Left lung (tissue), 14 donors: ENCODE measurements at places on chromosomes 7 and 10. TPM values are rescaled to one million over a fixed set of nuclear protein-coding genes. Genes with fewer than 3 reads are reported as not detected.

The ZNF503 gene
- 34.2 TPM for total RNA-seq

The SP8 gene
- total RNA-seq = not detected

The CD36 gene
- 253 TPM for total RNA-seq

The PFKP gene
- total RNA-seq = 44.9 TPM

The TMEM196 gene
- not detected for total RNA-seq

The EPC1 gene
- 27.0 TPM for total RNA-seq

DNA sequence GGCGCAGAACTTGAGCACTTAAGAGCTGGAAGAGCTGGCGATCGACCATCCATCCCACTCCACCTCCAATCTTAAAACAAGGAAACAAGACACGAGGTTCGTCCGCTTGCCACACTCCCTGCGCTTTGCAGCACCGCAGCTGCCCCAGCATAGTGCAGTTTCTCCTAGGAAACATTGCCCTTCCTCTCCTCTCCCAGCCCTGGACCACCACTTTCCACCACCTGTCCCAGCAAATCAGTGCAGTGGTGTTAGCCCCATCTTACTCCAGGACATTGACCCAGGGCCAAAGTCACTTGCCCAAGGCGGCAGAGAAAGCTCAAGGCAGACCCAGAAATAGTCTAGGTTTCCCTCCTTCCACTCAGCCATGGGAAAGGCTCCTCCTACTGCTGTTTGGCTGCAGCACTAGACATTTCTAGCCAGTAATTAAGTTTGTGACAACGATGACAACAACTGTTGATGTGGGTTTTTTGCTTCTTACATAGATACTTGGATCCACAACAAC lies 1.5 kb upstream of the PARD3 start:
- peaks cover 18% of the 10 kb centered on the region for H3K4me1 ChIP-seq
- peak; percentile 28 for DNase-seq
- H3K27ac ChIP-seq = no peak overlapping the region
- no peaks in the 10 kb centered on the region for H3K36me3 ChIP-seq
- peaks cover 51% of the 10 kb centered on the region for H3K27me3 ChIP-seq

- no peaks in the 10 kb centered on the region for H3K27me3 ChIP-seq
- DNase-seq = peak; percentile 78
- H3K4me3 ChIP-seq = no peak overlapping the region
- H3K27ac ChIP-seq = no peak overlapping the region
These were observed 321.2 kb downstream of the DNAJB6 start for GRCh38 chr7:157657741-157658740.

- peak overlapping the region; percentile 87 for H3K27ac ChIP-seq
- H3K36me3 ChIP-seq = no peaks in the 10 kb centered on the region
- peaks cover 100% of the 10 kb centered on the region for H3K4me1 ChIP-seq
- no peak overlapping the region for H3K4me3 ChIP-seq
These were observed 7.2 kb downstream of the TNS3 start for GRCh38 chr7:47574482-47575329.

- no peaks in the 10 kb centered on the region for H3K27me3 ChIP-seq
- DNase-seq = no peak
- no peak overlapping the region for H3K27ac ChIP-seq
- no peaks in the 10 kb centered on the region for H3K4me1 ChIP-seq
These were observed 160.7 kb downstream of the MAD1L1 start for GRCh38 chr7:2072042-2072441.

- no peak for DNase-seq
- H3K27ac ChIP-seq = no peak overlapping the region
- no peaks in the 10 kb centered on the region for H3K27me3 ChIP-seq
- no peaks in the 10 kb centered on the region for H3K36me3 ChIP-seq
These were observed 21.0 kb downstream of the RNLS start for GRCh38 chr10:88562152-88562551.

- no peaks in the 10 kb centered on the region for H3K36me3 ChIP-seq
- no peak overlapping the region for H3K4me3 ChIP-seq
- peaks cover 27% of the 10 kb centered on the region for H3K4me1 ChIP-seq
- peak; percentile 45 for DNase-seq
- H3K27me3 ChIP-seq = no peaks in the 10 kb centered on the region
These were observed 101.2 kb upstream of the EFCAB10 start for GRCh38 chr7:105682341-105683060.

GRCh38 chr10:72612203-72612826 lies 13.6 kb downstream of the MICU1 start:
- H3K27ac ChIP-seq = no peak overlapping the region
- DNase-seq = no peak
- peaks cover 12% of the 10 kb centered on the region for H3K4me1 ChIP-seq
- H3K36me3 ChIP-seq = no peaks in the 10 kb centered on the region

GRCh38 chr10:101767966-101768790 lies 7.7 kb downstream of the FGF8 start:
- peaks cover 25% of the 10 kb centered on the region for H3K27me3 ChIP-seq
- H3K4me1 ChIP-seq = no peaks in the 10 kb centered on the region
- no peak overlapping the region for H3K27ac ChIP-seq
- no peaks in the 10 kb centered on the region for H3K36me3 ChIP-seq

GRCh38 chr10:11076221-11076620 lies 58.5 kb downstream of the CELF2 start:
- peaks cover 4% of the 10 kb centered on the region for H3K4me1 ChIP-seq
- H3K27me3 ChIP-seq = no peaks in the 10 kb centered on the region
- DNase-seq = no peak
- no peaks in the 10 kb centered on the region for H3K36me3 ChIP-seq

DNA sequence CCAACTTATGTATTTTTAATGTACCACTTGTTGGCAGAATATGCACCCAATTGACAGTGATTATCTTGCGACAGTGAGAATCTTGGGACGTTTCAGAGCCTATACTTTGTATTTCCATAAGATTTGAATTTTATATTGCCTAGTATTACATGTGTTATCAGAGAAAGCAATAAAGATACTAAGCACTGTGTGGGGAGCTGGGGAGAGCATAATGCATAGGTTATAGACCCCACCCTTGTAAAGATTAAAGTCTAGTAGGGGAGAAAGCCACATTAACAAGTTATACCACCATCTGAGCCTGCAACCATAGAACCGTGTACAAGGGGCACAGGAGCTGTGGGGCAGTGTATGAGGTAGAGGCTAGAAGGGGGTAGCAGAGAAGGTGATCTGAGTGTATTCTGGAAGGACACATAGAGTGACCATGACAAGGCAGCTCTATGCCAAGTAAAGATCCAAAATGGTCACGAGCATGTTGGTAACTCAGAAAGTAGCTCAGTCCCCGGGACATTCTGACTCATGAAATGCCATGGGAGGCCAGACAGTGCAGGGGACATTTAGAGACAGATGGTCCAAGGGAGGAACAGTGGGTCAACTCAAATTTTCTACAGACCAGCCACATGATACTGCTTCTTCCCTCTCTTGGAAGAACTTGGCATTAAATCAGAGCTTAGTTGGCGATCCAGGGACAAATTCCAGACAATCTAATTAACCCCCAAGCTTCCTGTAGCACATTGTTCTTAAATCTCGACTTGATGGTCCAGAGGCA lies 84.5 kb downstream of the ADRA2A start:
- no peaks in the 10 kb centered on the region for H3K36me3 ChIP-seq
- H3K4me1 ChIP-seq = no peaks in the 10 kb centered on the region

GRCh38 chr7:138233189-138233588 lies 156.9 kb downstream of the AKR1D1 start:
- no peaks in the 10 kb centered on the region for H3K4me1 ChIP-seq
- no peak for DNase-seq
- H3K36me3 ChIP-seq = no peaks in the 10 kb centered on the region
- H3K4me3 ChIP-seq = no peak overlapping the region

DNA sequence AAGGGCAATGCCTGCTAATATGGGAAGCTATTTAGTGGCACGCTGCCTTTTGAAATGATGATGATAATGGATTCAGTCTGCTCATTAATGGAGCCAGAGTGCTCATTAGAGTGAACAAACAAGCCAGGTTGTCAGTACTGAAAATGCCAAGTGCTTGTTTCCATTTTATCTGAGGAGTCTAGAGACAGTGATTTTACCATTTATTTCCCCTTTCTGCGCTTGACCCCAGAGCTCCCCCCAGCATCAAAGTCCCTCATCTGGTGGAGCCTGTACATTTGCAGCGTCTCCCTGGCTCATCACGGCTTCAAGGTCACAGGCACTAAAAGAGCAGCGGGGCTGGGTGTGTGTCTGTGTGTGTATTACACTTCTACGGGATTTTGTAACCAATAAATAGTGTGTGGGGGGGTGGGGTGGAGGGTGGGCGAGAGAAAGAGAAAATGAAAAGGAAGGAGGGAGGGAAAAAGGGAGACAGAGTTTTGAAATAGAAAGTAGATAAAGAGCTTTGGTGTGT lies 553.8 kb downstream of the TFEC start:
- H3K4me3 ChIP-seq = peak overlapping the region; percentile 17
- DNase-seq = peak; percentile 40
- H3K27ac ChIP-seq = no peak overlapping the region
- no peaks in the 10 kb centered on the region for H3K4me1 ChIP-seq
- H3K36me3 ChIP-seq = no peaks in the 10 kb centered on the region
- peaks cover 32% of the 10 kb centered on the region for H3K27me3 ChIP-seq

DNA sequence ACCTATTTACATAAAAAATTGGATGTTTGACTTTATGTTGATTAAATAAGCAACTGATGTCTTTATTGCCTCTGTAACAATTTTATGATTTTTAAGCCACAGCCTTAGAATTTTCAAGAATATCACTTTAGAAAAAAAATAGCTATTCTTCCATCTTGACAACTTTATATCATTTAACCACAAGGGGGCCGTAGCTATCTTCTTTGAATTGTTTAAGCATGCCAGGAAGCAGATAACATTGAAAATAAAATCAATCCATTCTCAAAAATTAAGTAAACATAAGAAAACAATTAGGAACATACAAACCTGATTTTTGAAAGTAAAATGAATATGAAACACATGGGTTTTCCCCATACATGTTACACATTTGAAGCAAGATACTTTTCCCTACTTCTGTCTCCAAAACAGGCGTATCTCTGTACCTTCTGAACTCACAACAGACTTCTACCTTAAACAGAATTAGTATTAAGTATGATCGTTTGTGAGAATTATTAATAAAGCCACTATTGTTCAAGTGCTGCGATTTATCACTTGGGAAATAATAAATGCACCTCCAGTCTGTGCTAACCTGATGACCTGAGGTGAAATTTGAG lies 209.0 kb downstream of the CACNA2D1 start:
- peak; percentile 28 for DNase-seq
- no peak overlapping the region for H3K27ac ChIP-seq
- no peaks in the 10 kb centered on the region for H3K27me3 ChIP-seq
- H3K4me3 ChIP-seq = no peak overlapping the region

- no peaks in the 10 kb centered on the region for H3K4me1 ChIP-seq
- H3K4me3 ChIP-seq = no peak overlapping the region
- no peaks in the 10 kb centered on the region for H3K27me3 ChIP-seq
- DNase-seq = no peak
- H3K36me3 ChIP-seq = no peaks in the 10 kb centered on the region
These were observed 77.5 kb upstream of the EEPD1 start for GRCh38 chr7:36075561-36075960.

DNA sequence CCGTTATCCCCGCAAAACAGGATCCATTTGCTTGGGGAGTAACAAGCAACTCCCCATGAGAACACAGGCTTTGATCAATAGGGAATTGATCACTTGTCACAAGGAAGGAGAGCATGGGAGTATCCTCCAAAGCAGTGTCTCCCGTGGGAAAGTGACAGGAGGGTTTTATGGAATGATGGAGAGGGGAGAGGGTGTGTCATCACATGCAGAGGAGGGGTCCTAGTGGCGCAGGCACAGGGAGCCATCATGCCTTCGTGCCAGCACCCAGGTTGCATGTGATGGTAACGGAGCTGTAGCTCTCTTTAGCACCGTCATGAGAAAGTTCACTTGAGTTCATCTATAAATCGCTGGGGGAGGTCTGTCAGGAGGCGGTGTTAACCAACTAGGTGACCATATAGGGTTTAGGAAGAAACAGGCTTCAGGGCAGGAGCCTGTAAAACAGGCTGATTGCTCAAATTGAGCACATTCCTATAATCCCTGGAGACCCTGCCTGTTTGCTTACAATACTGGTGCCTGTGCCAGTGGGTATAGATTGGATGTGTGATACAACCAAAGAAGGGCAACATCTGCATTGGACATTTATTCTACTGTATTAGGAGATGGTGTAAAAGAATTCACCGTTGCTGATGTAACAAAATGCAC lies 428.5 kb downstream of the GALNT17 start:
- no peak overlapping the region for H3K27ac ChIP-seq
- no peaks in the 10 kb centered on the region for H3K27me3 ChIP-seq
- H3K4me3 ChIP-seq = no peak overlapping the region
- H3K36me3 ChIP-seq = no peaks in the 10 kb centered on the region
- no peaks in the 10 kb centered on the region for H3K4me1 ChIP-seq
- no peak for DNase-seq

- no peaks in the 10 kb centered on the region for H3K27me3 ChIP-seq
- H3K4me1 ChIP-seq = no peaks in the 10 kb centered on the region
- no peak for DNase-seq
These were observed 218.0 kb upstream of the IGFBP3 start for GRCh38 chr7:46139079-46139478.

- H3K4me3 ChIP-seq = no peak overlapping the region
- H3K27ac ChIP-seq = no peak overlapping the region
- H3K36me3 ChIP-seq = peaks cover 26% of the 10 kb centered on the region
- peaks cover 16% of the 10 kb centered on the region for H3K4me1 ChIP-seq
- DNase-seq = no peak
- H3K27me3 ChIP-seq = no peaks in the 10 kb centered on the region
These were observed 2.7 kb upstream of the PRKRIP1 start for GRCh38 chr7:102393467-102393866.
